ENCODE measurements at places on chromosomes 12 and 14.

- no peak for DNase-seq
These were observed 980.5 kb downstream of the TMEM121 start for GRCh38 chr14:106506881-106507305.

- DNase-seq = no peak
These were observed 23.1 kb upstream of the NKX2-8 start for GRCh38 chr14:36605506-36605857.

- no peak for DNase-seq
These were observed 3.9 kb upstream of the TUNAR start for GRCh38 chr14:95872777-95873176.

GRCh38 chr12:66279123-66279712, 23.1 kb upstream of the HELB start:
- DNase-seq = no peak

DNA sequence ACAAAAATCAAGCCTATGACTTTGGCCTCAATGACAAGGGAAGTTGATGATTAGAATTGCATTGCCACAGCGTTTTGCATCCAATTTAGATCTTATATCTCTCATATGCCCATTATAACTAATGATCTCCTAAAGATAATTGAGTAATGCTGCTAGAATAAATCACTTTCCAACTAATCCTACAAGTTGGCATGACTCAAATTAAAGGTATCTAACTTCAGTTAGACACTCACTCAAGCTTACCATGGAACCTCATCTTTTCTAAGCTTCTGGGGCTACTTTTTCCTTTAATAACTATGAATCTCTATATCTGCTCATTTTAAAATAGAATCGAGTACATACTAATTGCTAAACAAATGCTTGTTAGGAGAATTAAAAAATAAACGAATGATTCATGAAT, 427.8 kb downstream of the BTG1 start:
- DNase-seq = no peak

Measured in GM12892 (cell line).